HTR-8/SVneo (cell line): ENCODE measurements at places on chromosomes 2 and 18.
A peak's percentile ranks its signal among the peaks of the same experiment; 100 is the strongest.

- DNase-seq = no peak
These were observed 5.1 kb downstream of the POLR1B start for GRCh38 chr2:112547333-112547732.

GRCh38 chr2:68385220-68385906 lies 20.3 kb downstream of the PLEK start:
- no peak for DNase-seq

DNA sequence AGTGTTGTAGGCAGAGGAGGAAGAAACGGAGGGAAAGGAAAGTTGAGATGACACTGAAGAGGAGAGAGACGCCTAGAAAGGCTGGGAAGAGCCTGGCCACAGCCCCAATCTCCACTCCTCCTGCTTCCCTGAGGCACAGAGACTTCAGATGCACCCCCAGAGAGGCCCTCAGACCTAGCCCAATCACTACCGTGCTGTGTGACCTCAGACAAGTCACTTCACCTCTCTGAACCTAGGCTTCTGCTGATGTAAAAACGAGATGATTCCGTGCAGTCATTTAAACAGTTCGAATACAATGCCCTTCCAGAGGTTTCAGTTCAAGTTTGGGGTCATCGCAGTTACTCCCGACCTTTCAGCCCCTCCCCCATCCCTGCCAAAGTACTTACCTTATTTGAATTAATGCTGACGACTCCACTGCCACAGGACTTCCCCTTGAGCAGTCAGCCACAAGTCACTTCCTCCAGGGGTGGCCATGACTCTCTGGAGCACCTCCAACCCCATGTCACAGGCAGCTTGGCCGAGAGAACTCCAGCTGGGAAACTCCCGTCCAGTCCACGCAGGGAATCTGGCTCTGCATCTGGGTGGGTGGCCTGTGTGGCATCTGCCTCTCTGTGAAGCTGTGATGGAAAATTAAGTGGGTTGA lies 105.2 kb upstream of the ID2 start:
- no peak for DNase-seq

- DNase-seq = no peak
These were observed 96.1 kb downstream of the RBMS1 start for GRCh38 chr2:160397530-160397865.

DNA sequence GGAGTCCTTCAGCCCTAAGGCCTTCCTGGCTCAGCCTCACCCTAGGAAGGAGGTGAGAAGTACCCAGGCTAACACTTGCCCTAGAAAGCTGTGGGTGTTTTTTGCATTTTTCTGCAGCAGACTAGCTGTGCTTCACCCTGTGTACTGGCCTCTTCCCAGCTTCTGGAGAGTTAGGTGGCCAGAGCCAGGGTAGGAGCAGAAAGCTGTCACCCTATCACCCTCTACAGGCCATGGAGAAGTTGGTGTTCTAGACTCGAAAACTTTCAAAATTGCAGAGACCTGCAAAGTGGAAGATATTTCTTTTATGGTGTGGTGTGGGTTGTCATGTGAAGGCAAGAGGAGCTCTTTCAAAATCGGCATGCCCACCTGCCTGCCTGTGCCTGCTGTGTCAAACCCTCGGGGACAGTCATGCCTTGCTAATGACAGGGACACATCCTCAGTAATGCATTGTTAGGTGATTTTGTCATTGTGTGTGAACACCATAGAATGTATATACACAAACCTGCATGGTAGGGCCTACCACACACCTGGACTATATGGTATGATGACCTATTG lies 29.8 kb downstream of the EHD3 start:
- no peak for DNase-seq

- DNase-seq = no peak
These were observed 26.5 kb downstream of the B3GNT7 start for GRCh38 chr2:231422056-231422455.

- no peak for DNase-seq
These were observed 312.4 kb upstream of the SOX11 start for GRCh38 chr2:5379811-5380210.

DNA sequence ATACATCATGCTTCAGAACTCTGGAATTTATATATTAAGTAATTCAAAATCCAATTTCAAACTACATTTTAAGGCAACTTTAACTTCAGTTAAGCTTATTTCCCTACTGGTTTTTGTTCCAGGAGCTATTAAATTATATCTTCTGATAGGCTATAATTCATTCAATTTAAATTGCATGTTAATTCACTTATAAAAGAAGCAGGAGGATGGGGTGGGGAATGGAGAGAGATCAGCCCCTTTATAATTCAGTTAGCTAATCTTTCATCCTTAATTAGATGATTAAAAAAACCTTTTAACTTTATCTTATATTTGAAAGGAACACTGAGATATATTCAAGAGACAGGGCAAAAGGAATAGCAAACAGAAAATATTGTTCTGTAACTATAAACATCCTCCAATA lies 86.8 kb downstream of the AKAIN1 start:
- no peak for DNase-seq

DNA sequence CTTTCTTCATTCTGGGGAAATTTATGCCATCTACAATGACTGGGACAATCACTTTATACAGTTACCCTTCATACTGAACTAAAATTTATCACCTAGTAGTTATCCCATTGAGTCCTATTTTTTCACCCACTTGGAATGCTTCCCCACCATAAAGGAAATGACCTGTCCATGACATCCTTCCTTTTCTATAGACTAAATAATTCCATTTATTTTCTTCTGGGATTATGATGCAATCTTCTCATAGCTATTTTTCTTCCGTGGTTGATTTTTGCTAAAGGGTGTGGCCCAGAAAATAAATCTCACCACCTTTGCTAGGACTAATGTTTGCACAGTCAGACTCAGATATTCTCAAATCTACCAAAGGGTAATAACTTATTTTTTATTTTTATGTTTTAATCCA lies 186.1 kb upstream of the NRXN1 start:
- no peak for DNase-seq

DNA sequence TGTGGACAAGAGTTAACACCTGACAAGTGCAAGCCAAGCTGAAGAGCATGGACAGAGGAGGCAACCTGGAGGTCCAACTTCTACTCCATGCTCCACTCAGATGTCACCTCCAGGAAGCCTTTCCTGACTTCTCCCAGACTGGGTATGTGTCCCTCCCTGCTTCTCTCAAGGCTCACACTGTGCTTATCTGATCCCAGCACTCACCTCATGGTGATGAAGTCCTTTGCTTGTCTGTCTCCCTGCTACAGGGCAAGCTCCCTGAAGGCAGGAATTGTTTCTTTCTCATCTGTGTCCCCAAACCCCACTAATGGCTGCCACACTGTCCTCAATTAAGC lies 2.7 kb upstream of the SLC30A3 start:
- no peak for DNase-seq

GRCh38 chr18:55513161-55513560 lies 74.8 kb downstream of the TCF4 start:
- DNase-seq = no peak

GRCh38 chr2:230266638-230267037 lies 41.1 kb downstream of the SP140 start:
- DNase-seq = no peak

DNA sequence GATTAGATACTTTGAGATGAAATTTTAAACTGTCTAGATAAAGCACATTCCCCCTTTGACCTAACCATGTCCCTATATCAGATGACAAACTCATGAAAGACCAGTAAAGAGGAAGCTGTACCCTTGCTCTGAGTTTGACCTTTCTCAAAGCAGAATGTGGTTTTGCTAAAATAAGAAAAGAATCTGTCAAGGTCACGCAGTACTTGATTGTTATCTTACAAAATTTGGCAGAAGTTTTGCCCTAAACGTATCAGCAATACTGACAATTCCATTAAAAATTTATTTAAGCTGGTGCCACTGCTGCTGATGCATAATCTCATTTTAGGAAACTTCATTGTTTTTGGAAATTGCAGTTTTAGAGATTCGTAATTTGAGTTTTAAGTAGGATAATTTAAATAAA lies 31.2 kb upstream of the GALM start:
- DNase-seq = no peak

DNA sequence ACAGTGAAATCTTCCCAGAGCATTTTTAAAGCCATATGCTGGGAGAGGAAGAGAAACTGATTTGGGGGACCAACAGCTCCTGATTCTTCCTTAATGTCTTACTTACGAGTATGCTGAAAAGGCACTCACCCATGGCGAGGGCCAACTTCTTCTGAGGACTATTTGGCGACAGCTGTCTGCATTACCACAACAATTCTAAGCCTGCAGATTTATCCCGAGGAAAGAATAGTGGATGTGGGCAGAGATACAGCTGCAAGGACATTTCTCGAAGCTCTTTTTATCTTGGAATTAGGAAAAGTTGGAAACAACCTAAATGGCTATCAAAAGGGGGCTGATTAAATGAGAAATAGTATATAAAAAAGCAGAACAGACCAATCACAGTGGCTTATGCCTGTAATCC lies 40.3 kb upstream of the FHL2 start:
- DNase-seq = no peak

DNA sequence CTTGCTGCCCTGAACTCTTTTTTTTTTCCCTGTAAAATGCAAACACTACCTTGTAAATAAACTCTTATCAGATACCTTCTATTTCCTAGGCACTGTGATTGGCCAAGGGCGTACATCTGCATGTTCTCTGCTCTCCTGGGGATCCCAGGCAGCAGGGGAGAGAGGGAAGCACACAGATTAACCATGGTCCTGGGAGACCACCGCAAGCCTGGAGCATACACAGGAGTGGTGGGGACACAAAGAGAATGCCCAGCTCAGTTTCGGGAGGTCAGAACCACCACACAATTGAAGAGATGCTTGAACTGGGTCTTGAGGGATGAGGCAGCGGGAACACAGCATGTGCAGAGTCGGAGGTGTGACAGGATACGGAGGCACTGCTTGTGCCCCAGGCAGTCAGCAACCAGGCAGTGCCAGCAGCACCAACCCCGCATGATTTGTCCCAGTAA lies 2.1 kb downstream of the GREB1 start:
- DNase-seq = no peak

- DNase-seq = no peak
These were observed 88.5 kb downstream of the RBBP8 start for GRCh38 chr18:23021623-23022022.

GRCh38 chr2:122221665-122222064 lies 466.2 kb downstream of the TSN start:
- no peak for DNase-seq

DNA sequence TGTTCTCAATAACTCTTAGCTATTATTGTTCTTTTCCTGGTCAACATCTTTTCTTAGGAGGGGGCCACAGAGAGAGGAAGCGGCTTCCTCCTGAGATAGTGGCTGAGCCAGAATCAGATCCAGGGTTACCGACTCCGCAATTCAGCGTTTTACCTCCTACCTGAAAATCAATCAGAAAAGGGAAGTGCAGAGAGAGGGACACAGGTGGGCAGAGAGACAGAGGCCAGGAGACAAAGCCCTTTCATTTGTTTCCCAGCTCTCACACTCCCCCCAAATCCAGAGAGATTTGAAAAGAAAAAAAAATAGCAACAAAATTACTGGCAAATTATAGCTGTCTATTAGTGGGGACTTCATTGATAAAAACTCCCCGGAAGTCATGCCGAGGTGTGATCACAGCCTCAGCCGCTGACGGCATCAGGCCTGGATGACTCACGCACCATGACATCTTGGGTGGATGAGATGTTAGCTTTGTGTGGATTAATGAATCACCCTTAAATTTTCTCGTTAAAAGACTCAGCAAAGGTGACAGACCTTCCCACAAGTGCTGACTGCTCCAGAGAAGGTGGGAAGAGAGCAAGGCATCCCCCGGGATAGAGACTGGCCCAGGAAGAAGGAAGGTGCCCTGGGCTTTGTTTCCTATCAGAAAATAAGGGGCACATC lies 120.7 kb downstream of the LOXHD1 start:
- DNase-seq = peak; percentile 21

- DNase-seq = no peak
These were observed 185.7 kb downstream of the ACKR3 start for GRCh38 chr2:236755278-236755840.

DNA sequence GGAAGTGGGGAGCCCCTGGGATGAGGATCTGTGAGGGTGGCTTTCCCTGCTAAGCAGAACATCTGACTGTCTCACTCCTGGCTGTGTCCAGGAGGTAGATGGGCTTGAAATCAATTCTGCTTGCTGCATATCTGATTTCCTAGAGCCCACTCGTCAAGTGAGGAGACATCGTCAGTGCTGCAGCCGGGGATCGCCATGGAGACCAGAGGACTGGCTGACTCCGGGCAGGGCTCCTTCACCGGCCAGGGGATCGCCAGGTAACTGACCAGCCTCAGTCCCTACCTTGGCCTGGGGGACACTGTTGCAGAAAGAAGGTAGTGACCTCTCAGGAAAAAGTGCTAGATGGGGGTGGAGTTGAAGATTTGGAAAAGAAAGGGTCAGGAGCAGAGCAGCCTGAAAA lies 31.3 kb downstream of the CNGA3 start:
- DNase-seq = no peak

DNA sequence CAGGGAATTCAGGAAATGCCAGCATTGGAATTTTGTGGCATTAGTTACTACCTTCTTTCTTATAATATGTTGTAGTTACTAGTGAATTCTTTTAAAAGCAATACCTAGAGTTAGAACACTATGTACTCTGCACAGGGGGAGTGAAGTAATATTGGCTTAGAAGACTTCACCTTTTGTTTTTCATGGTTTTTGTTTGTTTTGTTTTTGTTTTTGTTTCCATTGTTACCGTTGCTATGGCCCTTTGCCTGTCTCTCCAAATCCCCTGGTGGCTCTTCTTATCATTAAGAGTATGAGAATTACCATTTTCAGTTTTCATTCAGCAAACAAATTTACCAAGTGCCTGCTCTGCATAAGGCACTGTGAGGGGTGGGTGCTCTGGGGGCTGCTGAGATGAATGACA lies 160.1 kb downstream of the HAUS1 start:
- DNase-seq = no peak

GRCh38 chr2:192159208-192159607 lies 35.5 kb downstream of the TMEFF2 start:
- no peak for DNase-seq

- DNase-seq = no peak
These were observed 206.2 kb downstream of the RTP5 start for GRCh38 chr2:242075696-242076095.

- DNase-seq = peak; percentile 90
These were observed 65.1 kb downstream of the MRPS9 start for GRCh38 chr2:105102963-105103421.

- DNase-seq = no peak
These were observed 1906.0 kb upstream of the PIK3C3 start for GRCh38 chr18:40048886-40049650.

GRCh38 chr2:46914578-46915230 lies 902 bp downstream of the MCFD2 start:
- DNase-seq = no peak

GRCh38 chr2:70143314-70144150 lies 47.3 kb downstream of the C2orf42 start:
- DNase-seq = peak; percentile 80

GRCh38 chr2:190980630-190981209 lies 33.3 kb downstream of the STAT1 start:
- no peak for DNase-seq

- DNase-seq = peak; percentile 57
These were observed 24.6 kb downstream of the DYTN start for GRCh38 chr2:206693399-206694137.

DNA sequence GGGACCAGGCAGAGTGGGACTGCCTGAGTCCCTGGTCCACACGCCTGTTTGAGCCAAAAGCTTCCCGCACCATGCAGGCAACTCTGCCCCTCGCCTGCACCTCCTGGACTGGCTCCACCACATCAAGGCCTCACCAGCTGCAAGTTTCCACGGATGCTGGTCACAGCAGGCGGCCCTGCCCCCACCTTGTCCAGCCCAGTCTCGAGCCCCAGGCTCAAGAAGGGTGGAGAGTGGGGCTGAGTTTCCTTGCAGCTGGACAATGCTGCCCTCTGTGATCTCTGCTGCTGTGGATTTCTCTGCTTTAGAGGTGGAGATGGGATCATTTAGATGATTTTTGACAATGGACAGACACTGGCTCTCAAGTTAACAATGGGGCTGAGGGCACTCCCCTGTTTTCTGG lies 74.9 kb downstream of the MTCL1 start:
- DNase-seq = no peak
